ENCODE measurements at places on chromosomes 6 and 20.

GRCh38 chr20:20744170-20744725 is 31.8 kb upstream of the RALGAPA2 start:
- no peak for DNase-seq

- DNase-seq, result no peak
Measured at GRCh38 chr20:60078351-60079250, 120.4 kb downstream of the CDH26 start.

- no peak for DNase-seq
Measured at GRCh38 chr6:119162134-119162775, 83.8 kb upstream of the FAM184A start.

DNA sequence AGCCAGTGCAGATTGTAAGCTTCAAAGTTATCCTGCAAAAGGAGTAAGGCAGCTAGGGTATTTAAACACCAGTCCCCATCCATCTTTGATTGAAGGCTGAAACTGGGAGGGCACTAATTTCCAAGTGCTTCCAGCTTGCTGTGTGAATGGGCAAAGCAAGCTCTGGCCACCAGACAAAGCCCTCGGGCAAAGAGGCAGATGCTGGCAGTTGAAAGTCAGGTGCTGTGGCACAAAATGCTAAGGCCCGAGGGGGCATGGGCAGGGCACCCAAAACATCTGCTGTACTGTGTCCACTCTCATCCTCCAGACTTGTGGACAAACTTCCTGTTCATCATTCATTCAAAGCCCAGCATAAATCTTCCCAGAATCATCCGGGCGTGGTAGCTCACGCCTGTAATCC is 62.9 kb downstream of the TRMT6 start:
- no peak for DNase-seq

GRCh38 chr20:60332523-60332922 is 374.3 kb downstream of the CDH26 start:
- DNase-seq, result no peak

- no peak for DNase-seq
Measured at GRCh38 chr6:112511441-112511840, 164.3 kb downstream of the RFPL4B start.

DNA sequence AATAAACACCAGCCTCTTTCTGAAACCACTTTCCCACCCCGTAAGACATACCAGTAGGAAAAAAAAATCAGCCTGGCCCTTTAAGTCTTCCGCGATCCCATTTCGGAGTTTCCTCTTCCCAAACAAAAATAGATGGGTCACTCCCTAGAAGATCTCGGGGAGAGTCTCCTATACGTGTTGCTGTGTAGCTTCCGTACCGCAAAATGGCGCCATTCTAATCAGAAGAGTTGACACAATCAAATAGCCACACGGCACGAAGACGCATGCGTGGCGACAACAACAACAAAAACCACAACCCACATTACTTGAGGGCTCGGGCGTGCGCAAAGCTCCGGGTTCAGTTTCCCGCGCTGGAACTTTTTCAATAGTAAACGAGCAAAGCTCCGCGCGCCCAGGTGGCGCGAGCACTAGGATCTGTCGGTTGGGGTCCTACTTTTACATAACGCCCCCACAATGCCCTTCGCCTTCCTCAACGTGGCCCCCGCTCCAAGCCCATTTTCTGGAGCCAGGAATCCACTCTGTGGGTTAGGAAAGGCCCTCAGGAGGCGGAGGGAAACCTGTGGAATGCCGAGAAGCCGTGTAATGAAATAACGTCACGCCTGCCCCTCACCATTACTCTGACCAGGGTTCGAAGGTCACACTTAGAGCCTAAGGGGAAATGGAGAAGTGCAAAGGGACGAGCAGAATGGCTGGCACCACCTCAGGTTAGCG is at the start of gene GPANK1:
TSS of gene GPANK1 (minus strand) at position 208 of the 711 bp plus-strand sequence. CDS start 519 bp downstream, outside the sequence.
- DNase-seq, result peak; percentile 94

GRCh38 chr6:135118134-135118730 is 62.9 kb upstream of the MYB start:
- DNase-seq, result no peak

DNA sequence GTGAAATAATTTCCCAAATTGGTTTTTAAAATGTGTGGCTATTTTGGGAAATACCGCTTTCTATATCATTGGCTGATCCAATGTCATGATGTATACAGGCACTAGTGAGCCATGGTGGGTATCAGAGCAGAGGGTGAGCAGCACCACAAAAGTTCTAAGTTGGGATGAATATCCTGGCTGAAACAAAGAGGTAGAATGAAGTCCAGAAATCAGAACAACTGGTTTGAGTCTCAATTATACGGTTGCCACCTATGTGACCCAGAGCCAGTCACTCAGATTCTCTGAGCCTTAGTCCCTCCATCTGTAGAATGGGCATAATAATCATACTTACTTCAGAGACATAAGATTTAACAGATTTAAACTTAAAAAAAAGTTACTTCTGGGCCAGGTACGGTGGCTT is 172.3 kb downstream of the ZFP64 start:
- DNase-seq, result no peak

- no peak for DNase-seq
Measured at GRCh38 chr20:51507216-51508036, 35.1 kb downstream of the NFATC2 start.
